ENCODE measurements at places on chromosomes 4 and X.

DNA sequence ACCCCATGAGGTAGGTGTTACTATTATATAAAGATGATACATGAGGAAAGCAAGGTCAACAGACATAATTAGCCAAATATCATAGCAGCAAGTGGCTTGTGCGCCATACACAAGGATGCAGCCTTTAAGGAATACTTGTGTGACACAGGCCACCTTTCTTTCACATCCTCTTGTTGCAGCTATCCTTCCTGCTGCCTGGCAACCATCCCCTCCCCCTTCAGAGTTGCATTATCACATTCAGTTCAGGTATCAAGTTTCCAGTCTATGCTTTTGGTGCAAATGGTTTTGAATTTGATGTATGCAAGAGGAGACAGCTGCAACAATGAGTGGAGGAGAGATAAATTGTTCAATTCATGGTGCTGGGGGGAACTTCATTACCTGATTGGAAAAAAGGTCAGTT lies 6.4 kb downstream of the ZCCHC18 start:
- DNase-seq = no peak

DNA sequence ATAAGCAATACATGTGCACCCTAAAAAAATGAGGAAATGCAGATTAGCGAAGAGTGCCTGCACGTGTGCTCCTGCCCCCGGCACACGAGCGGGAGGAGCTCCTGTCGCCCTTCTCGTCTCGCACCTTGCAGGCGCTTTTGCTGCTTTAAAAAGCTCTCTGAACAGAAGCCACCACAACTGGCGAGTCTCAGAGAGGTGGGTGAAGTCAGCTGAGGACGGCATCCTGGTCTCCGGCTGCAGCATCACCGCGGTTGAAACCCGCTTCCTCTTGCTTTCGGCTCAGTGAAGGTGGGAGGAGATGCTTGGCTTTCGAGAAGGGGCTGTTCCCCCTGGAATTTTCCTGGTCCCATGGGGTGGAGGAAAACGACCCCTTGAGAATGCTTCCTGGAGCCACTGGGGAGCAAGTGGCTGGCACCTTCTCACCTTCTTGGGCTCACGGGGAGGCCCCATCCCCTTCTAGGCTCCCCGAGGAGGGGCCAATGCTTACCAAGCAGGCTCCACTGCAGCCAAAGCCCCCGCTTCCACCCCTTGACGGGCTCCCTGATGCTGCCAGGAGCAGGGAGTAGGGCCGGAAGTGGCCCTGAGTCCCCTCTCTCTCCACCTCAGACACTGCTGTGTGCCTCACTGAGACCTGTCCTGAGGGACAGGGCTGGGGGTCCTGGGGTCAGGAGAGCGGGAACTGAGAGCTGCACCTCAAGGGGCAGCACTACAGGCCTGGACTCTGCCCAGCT lies 29.2 kb upstream of the MXD4 start:
- DNase-seq = no peak

GRCh38 chrX:140317462-140317861 lies 187.4 kb downstream of the SOX3 start:
- DNase-seq = no peak

GRCh38 chrX:13419276-13419675 lies 99.4 kb upstream of the ATXN3L start:
- DNase-seq = no peak

- no peak for DNase-seq
Measured at GRCh38 chr4:2867758-2868491, 24.3 kb downstream of the ADD1 start.

Measured in left renal pelvis (tissue), 4 donors.